ENCODE measurements at places on chromosomes 1 and 21.
A peak's percentile ranks its signal among the peaks of the same experiment; 100 is the strongest.

- no peak for DNase-seq
Measured at GRCh38 chr1:208844158-208844557, 600.0 kb upstream of the PLXNA2 start.

DNA sequence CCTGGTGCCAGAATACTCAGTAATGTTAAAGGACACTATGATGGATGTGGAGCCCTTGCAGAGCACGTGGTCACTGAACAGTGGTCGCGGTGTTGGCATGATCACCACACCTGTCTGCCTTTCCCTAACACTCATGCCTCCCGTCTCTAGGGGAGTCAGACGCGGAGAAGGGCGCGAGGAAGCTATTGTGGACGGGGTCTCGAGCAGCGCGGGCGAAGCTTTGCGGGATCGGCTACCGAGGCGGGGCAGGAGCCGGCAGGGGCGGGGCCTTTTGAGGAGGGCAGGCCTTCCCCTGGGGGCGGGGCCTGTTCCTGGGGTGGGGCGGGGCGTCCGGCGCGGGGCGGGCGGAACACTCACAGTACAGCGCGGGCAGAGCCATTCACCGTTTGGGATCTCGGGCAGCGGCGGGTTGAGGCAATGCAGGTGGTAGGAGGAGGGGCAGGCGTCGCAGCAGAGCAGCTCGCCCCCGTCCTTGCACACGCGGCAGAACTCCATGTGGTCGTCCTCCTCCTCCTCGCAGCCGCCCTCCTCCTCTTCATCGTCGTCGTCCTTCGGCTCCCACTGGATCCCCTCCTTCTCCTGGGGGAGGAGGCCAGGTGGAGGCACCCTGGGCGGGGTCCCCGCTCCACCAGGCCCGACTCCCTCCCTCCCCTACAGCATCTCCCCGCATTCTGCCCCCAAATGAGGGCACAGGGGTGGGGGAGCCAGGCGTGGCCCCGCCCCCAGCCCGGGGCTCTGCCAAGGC is 31.5 kb downstream of the CHD5 start:
- DNase-seq: peak; percentile 12

DNA sequence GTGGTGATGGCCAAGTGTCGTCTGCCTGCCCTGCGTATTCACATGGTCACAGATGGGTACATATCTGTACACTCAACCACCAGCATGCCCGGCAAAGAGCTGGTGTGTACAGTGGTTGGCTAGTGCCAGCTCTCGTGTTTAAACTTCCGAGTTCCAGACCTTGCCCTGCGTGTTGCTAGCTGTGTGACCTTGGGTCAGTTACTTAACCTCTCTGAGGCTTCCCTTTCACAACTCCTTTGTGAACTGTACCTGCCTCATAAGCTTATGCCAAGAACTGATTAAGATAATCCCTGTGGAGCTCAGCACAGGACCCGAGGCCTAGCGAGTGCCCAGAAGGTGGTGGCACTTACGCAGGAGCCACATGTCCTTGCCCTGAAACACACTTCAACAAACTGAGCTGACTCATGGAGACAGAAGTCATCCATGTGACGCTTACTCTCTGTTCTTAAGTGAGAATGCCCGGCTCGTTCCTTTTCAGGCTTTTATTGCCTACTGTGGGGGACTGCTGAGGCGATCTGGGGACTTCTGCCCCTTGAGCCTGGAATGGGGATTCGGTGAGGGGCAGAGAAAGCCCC is 55.4 kb downstream of the ALPL start:
- no peak for DNase-seq

DNA sequence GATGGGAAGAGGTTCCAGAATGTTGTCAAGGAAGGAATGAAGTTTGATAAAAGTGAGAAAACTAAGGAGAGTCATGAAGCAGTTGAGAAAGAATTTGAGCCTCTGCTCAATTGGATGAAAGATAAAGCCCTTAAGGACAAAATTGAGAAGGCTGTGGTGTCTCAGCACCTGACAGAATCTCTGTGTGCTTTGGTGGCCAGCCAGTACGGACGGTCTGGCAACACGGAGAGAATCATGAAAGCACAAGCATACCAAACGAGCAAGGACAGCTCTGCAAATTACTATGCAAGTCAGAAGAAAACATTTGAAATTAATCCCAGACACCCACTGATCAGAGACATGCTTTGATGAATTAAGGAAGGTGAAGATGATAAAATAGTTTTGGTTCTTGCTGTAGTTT is 142.8 kb downstream of the CDC7 start:
- no peak for DNase-seq

DNA sequence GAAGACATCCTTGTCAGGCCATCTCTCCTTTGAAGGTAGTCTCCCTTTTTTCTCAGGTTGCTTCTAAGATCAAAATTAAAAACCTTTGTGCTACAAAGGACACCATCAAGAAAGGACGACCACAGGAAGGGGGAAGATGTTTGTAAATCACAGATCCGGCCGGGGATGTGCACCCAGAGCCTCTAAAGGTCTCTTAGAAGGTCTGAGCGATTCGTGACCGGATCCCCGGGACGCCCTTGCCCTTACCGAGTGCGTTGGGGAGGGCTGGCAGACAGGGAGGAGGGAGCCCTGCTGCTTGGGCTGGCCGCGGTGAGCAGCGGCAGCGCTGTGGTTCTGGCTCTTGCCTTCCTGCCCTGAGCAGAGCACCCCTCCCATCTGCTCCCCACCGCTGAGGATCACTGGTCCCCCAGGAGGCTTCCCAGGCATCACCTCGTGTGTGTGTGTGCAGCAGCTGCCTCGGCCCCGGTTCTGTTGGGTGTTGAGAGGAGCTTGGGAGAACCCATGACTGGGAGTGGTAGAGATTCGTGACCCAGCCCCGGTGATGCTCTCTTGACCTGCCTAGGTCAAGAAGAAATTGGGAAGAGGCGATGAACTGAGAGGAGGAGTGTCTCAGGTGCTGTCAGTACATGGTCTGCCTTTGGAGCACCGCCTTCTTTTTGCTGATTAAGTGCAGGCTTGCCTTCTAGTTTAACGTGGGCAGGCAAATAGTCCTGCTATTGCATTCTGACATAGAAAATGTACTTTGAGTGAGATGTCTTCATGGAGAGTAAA is 34.5 kb downstream of the AGPAT3 start:
- DNase-seq: no peak

DNA sequence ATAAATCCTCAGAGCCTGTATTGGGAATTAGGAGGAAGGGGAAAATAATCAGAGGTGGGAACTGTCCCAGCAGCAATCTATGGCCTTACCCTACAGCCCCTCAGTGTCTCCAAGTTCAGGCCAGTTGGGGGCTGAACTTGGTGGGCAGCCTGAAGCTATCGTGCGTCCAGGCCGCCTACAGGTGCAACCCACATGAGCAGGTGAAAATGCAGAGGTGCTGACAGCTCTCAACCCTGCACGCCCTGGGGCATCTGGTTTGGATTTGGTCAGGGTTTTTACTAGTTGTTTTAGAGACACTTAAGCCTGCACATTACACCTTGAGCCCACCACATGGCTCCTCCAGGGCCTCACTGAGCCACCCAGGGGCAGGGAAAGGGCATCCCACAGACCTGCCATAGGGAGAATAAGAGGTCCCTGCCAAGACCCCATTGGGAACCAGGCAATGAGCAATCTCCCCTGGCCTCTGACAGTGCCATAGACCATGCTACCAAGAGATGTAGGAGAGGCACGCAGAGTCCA is 209.5 kb downstream of the FOXD2 start:
- DNase-seq: no peak

DNA sequence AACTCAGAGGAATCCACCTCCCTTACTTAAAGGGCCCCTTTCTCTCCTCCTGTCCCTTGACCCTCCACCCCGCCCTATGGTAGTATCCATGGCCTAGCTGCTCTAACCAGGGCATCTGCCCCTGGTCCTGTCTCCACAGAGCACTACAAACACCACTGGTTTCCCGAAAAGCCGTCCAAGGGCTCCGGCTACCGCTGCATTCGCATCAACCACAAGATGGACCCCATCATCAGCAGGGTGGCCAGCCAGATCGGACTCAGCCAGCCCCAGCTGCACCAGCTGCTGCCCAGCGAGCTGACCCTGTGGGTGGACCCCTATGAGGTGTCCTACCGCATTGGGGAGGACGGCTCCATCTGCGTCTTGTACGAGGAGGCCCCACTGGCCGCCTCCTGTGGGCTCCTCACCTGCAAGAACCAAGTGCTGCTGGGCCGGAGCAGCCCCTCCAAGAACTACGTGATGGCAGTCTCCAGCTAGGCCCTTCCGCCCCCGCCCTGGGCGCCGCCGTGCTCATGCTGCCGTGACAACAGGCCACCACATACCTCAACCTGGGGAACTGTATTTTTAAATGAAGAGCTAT is 1.7 kb downstream of the BTG2 start:
- DNase-seq: no peak

DNA sequence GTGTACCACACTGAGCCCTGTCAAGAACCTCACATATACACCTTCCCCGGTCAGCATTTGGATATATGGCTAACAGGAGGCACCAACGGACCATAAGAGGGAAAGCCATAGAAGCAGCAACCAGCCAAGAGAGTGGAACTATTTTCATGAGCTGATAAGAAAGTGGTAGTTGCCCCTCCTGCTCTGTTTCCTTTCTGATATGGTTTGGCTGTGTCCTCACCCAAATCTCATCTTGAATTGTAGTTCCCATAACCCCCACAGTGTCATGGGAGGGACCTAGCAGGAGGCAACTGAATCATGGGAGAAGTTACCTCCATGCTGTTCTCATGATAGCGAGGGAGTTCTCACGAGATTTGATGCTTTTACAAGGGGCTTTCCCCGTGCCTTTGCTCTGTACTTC is 366.1 kb upstream of the DAB1 start:
- no peak for DNase-seq

DNA sequence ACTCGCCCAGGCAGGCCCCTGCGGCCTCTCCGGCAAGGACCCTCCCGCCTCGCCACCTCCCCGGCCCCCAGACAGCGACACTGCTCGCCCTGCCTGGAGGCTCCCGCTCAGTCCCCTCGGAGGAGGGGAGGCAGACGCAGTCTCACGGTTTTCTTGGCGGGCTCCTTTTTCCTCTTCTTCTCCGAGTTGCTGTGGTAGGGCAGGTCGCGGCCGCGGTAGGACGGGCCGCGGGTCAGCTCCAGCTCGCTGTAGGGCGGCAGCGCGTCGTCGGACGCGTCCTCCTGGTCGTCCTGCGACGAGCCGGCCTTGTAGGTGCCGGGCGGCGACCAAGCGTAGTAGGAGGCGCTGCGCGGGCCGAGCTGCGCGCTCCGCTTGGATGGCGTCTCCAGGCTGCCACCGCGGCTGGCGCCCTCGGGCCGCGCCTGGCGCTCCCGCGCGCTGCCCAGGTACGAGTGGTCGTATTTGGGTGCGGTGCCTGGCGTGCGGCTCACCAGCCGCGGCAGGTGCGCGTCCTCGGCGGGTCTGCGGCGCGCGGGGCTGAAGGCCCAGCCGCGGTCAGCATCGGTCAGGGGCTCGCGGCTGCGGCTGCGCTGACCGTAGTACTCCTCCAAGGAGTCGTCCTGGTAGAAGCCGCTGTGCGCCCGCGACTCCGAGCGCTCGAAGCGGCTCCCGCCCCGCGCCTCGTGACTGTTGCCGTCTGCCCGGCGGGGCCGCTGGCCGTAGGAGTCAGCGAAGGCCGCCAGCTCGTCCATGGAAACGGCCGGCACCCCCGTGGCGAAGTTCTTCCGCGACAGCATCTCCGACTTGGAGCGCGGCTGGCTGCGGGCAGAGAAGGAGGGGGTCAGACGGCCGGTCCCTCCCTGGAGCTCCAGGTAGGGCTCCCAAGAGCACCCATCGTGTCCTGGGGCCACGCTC is 44.8 kb upstream of the TADA1 start:
- DNase-seq: no peak

Measured in fibroblast of skin of abdomen (primary cell).